ENCODE measurements at places on chromosomes 5 and 9. TPM values are rescaled to one million over a fixed set of nuclear protein-coding genes. Genes with fewer than 3 reads are reported as not detected.

DNA sequence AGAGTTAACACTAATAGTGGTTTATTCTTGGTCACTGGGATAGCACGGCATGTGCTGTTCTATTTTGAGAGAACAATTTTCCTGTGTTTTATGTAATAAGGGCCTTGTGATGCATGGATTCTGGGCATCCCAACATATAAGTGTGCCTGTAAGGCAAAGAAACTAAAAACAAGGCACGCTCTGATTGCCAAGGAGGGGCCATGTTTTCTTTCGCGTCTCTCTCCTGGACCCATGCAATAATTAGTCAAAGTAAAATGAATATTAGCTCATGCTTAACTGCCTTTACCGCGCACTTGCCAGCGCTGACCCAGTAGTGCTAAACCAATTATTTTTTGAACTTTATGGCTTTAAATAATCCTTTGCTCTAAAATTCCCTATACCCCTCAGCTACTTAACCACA lies 140.9 kb downstream of the PSAT1 start:
- DNase-seq = no peak
- H3K27ac ChIP-seq = no peak overlapping the region
- H3K27me3 ChIP-seq = peaks cover 3% of the 10 kb centered on the region
- no peaks in the 10 kb centered on the region for H3K36me3 ChIP-seq
- no peaks in the 10 kb centered on the region for H3K4me1 ChIP-seq

GRCh38 chr9:77462066-77462465 lies 186.1 kb downstream of the GNA14 start:
- H3K36me3 ChIP-seq = no peaks in the 10 kb centered on the region
- no peaks in the 10 kb centered on the region for H3K27me3 ChIP-seq
- H3K4me3 ChIP-seq = no peak overlapping the region
- DNase-seq = no peak
- no peak overlapping the region for H3K27ac ChIP-seq
- no peaks in the 10 kb centered on the region for H3K4me1 ChIP-seq

Gene PGM5
- total RNA-seq = 17.6 TPM

DNA sequence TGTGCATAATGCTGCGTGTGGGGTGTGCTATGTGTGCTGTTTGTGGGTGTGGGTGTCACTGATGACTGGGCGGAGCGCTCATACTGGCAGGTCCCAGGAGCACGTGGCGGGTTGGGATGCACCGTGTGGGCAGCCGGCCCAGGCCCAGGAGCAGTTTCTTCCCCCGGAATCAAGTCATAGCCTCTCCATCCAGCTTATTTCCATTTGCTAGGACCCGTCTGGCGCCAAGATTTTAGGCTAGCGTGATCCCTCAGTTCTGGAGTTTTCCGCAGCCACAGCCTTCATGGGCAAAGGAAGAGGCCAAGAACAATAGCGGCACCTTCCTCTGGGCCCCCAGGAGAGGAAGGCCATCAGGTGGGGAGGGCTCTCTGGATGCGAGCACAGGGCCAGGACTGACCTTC lies 43.3 kb upstream of the NEURL1B start:
- no peak overlapping the region for H3K27ac ChIP-seq
- no peaks in the 10 kb centered on the region for H3K4me1 ChIP-seq
- H3K27me3 ChIP-seq = peaks cover under 1% of the 10 kb centered on the region
- no peak for DNase-seq
- H3K4me3 ChIP-seq = no peak overlapping the region

- no peak overlapping the region for H3K27ac ChIP-seq
- H3K4me3 ChIP-seq = no peak overlapping the region
- no peaks in the 10 kb centered on the region for H3K36me3 ChIP-seq
- no peaks in the 10 kb centered on the region for H3K27me3 ChIP-seq
- no peak for DNase-seq
Measured at GRCh38 chr9:114827641-114828302, 21.9 kb upstream of the TNFSF15 start.

All from psoas muscle (tissue), 8 donors.